ENCODE measurements at places on chromosomes 3 and 15.

GRCh38 chr15:67127965-67128364 lies 62.6 kb downstream of the SMAD3 start:
- DNase-seq, result no peak

GRCh38 chr15:83651541-83651940 lies 2.4 kb upstream of the ADAMTSL3 start:
- no peak for DNase-seq

DNA sequence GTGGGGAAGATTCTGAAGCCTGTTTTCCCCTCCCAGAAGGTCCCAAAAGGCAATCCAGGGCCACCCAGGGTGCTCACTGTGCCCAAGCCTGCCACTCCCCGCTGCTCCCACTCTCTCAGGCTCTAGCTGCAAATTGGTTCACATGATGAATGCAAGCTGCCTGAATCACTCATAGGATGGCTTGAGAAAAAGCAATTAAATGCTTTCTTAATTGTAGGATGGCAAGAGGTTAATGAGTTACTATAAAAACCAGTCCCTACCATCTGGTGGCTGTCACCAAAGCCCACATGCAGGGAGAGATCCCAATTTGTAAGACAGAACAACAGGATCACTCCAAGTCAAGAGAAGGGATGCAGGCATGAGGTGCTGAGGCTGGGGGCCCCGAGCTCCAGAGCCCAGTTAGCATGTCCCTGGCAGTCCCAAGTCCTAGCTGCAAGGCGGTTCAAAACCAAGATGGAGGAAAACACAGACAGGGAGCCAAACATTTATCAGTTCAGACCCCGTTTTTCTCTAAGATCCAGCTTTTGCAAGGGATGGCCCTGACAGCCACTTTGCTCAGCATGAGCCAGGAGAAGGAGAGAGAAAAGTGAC lies 207.1 kb downstream of the UACA start:
- DNase-seq, result no peak

- DNase-seq, result no peak
These were observed 46.5 kb upstream of the FSTL1 start for GRCh38 chr3:120497336-120497735.

- no peak for DNase-seq
These were observed 52.6 kb downstream of the MCF2L2 start for GRCh38 chr3:183375787-183376186.

- peak; percentile 9 for DNase-seq
These were observed 58.1 kb downstream of the OSBPL10 start for GRCh38 chr3:31922962-31923361.

DNA sequence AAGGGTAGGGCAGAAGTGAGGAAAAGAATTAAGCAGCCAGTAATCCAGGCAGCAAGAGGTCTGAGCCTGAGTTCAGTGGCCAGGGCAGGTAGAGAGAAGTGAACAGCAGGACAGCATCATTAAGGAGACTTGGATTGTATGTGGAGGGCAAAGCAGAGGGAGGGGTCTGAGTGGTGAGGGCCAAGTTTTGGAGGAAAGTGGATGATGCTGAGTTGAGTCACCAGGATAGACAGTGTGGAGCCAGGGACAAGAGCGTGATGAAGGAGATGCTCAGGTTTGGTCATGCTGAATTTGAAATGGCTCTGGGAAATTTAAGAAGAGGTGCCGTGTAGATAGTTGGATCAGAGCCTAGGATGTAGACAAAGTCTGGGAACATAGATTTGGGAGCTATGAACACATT lies 93.1 kb downstream of the ARHGEF26 start:
- no peak for DNase-seq

GRCh38 chr3:25155652-25156471 lies 272.2 kb upstream of the RARB start:
- no peak for DNase-seq

DNA sequence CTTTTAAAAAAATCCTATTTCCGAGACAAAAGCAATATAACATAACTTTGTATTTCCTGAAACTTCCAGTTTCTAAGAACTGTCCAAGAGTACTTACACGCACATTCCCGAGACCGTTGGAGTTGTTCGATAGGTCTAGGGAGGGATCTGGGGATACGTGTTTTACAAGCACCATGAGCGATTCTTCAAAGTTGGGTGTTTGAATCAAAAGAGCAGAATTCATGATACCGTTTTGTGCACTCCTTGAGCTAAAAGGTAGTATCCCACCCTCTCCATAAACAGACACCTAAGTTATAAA lies 700 bp upstream of the EDEM1 start:
- DNase-seq, result no peak

DNA sequence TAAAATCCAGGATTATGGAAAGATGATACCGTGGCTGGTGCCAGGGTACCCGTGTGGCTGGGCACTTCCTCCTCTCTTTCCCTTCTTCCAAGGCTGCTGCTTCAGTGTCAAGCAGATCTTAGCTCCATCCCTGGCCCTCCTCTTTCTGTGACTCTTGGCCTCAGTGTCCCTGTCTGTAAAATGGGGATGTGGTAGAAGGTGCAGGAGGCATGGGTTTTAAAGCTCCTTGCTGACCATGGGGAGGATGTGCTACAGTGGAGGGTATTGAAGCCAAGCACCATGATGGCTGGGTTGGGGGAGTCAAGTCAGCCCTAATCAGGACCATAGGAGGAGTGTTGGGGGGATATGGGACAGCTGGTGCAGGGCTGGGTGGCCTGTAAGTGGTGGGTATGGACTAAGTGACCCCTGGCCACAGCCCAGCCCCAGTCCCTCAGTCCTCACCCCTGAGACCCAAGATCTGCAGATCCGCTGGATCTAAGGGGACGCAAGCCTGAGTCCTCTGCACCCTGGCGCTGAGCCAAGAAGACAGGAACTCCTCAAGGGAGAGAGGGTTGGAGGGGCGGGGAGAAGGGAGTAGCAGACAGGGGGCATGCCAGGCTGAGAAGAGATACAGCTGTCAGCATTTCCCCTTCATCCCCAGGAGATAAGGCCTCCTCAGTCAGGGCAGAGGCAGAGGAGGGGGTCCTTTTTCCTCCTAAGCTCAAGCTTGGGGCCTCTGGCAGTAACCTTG lies 12.0 kb downstream of the PTH1R start:
- no peak for DNase-seq

All from NCI-H1092 (cell line).